ENCODE measurements at places on chromosomes 16 and 17.

GRCh38 chr17:40129498-40129897, 7.7 kb downstream of the MSL1 start:
- DNase-seq, result no peak

- DNase-seq, result no peak
Measured at GRCh38 chr17:77498091-77498741, 357.4 kb downstream of the SEC14L1 start.

DNA sequence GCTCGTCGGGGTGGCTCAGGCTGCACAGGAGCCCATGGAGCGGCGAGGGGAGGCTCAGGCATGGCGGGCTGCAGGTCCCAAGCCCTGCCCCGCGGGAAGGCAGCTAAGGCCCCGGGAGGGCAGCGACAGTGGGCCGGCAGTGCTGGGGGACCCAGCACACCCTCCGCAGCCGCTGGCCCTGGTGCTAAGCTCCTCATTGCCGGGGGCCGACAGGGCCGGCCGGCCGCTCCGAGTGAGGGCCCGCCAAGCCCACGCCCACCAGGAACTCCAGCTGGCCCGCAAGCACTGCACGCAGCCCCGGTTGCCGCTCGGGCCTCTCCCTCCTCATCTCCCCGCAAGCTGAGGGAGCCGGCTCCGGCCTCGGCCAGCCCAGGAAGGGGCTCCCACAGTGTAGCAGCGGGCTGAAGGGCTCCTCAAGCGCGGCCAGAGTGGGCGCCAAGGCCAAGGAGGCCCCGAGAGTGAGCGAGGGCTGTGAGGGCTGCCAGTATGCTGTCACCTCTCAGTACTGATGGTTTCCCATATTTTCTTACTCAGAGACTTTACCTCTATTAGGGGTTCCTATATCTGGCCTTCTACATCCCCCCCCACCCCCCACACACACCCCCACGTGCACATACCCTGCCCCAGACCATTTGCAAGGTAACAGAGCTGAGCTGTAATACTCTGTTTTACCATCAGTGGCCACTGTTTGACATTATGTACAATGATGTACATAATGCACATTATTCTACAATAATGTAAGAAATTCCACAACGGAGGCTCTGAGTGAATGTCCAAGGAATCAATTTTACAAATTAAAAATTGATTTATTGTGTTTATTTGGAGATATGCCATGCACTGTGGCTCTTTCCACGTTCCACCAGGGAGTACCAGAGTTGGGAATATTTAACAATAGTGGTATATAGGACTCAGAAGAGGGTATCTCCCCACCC, 3.7 kb upstream of the VAT1L start:
- DNase-seq, result no peak

GRCh38 chr16:85612191-85612800, 826 bp upstream of the GSE1 start:
- no peak for DNase-seq

GRCh38 chr16:26365161-26365940, 673.6 kb downstream of the HS3ST4 start:
- no peak for DNase-seq
